ENCODE measurements at places on chromosomes 7 and 10. TPM values are rescaled to one million over a fixed set of nuclear protein-coding genes. Genes with fewer than 3 reads are reported as not detected.
A peak's percentile ranks its signal among the peaks of the same experiment; 100 is the strongest.

DNA sequence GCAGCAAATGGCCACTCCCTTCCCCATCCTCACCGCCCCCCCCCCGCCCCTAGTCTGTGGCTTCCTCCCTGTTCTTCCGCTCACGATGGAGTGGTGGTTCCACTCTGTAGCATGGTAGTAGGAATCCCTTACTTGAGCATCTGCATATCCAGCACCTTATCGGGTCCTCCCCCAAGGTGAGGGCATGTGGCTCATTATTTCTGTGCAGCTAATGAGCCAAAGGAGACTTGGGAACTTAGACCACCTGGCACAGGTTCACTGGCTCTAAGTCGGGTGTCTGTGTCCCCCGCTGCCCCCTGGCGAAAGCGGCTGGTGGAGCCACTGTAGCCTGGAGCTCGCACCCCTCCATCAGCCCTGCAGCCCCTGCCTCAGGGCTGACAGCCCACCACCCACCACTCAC is 22.8 kb upstream of the GPR26 start:
- no peaks in the 10 kb centered on the region for H3K36me3 ChIP-seq
- DNase-seq: peak; percentile 73
- no peaks in the 10 kb centered on the region for H3K27me3 ChIP-seq
- H3K27ac ChIP-seq: no peak overlapping the region
- no peak overlapping the region for H3K4me3 ChIP-seq
- H3K4me1 ChIP-seq: no peaks in the 10 kb centered on the region

Gene SFTPD
- 0.60 TPM for total RNA-seq

- no peak overlapping the region for H3K27ac ChIP-seq
- no peaks in the 10 kb centered on the region for H3K4me1 ChIP-seq
- no peak overlapping the region for H3K4me3 ChIP-seq
- H3K36me3 ChIP-seq: no peaks in the 10 kb centered on the region
- DNase-seq: no peak
Measured at GRCh38 chr7:104855861-104856260, 158.1 kb upstream of the KMT2E start.

DNA sequence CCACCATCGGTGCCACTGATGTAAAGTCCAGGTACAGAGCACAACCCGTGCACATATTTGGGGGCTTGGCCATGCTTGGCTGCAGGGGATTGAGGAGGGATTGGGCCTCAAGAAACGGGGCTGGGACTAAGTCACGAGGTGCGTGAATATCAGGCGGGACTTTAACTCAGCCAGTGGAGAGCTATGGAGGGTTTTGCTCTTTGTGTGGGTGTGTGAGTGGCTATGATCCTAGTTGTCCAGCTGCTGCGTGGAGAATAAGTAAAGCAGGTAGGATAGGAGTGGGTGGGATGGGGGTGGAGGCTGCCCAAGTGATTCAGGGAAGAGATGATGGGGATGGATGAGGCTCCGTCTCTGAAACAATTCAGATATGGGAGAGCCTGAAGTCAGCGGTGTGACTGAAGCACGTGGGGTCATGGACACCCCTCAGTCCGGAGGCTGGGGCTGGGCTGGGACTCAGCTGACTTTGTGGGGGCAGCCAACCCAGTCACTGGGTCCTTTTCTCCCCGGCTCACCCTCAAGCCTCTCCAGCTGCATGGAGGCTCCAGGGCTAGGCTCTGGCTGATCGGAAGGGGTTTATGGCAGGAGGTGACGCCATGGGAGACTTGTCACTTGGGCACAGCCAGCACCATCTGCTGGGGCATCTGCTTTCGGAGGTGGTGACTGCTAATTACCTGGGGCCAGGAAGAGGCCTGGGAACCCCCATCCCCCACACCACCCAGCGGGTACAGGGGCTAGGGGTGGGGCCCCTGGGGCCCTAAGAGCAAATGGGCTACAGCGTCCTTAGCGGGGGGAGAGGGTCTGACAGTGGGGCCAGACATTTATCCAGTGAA is 1.7 kb upstream of the LFNG start:
- H3K27me3 ChIP-seq: no peaks in the 10 kb centered on the region
- peak overlapping the region; percentile 79 for H3K27ac ChIP-seq
- no peaks in the 10 kb centered on the region for H3K36me3 ChIP-seq
- peaks cover 61% of the 10 kb centered on the region for H3K4me1 ChIP-seq
- H3K4me3 ChIP-seq: peak overlapping the region; percentile 18

- DNase-seq: no peak
- H3K4me3 ChIP-seq: no peak overlapping the region
- H3K27me3 ChIP-seq: peaks cover 24% of the 10 kb centered on the region
- peaks cover 3% of the 10 kb centered on the region for H3K4me1 ChIP-seq
Measured at GRCh38 chr7:132009778-132010177, 453.4 kb upstream of the PODXL start.

DNA sequence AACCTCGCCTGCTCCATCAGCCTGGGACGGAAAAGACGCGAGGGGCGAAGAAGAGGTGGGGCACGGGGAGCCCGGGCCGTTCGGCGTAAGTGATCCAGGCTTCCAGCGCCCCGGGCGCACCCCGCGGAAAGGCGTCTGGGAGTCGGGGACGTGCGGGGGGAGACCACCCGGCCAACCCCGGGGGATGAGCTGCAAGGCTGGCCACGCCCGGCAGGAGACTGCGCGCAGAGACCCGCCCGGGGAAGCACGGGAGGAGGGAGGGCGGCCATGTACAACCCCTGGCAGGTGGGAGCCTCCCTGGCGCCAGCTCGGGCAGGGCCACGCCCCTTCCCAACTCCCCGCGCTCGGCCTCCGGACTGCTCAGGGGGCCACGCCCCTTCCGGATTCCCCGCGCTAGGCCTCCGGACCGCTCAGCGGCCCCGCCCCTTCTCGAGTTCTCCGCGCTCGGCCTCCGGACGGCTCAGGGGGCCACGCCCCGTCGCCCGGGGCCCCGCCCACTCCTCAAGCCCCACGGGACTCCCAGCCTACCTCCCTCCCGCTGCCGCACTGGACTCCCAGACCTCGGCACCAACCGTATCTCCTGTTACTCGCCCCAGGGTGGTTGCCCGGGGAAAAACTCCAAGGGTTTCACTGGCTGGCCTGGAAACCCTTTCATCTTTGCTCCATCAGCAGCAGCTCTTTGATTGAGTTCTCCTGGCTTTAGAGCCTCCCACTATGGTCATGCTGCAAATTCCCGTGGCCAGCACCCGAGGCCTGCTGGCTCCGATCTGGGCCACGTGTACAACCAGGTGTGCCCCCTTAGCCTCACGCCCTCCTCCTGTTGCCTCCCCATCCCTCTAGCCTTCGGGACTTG is 284.4 kb downstream of the ZEB1 start:
- no peaks in the 10 kb centered on the region for H3K36me3 ChIP-seq
- peak overlapping the region; percentile 40 for H3K27ac ChIP-seq
- H3K27me3 ChIP-seq: peaks cover 2% of the 10 kb centered on the region
- peak; percentile 96 for DNase-seq

DNA sequence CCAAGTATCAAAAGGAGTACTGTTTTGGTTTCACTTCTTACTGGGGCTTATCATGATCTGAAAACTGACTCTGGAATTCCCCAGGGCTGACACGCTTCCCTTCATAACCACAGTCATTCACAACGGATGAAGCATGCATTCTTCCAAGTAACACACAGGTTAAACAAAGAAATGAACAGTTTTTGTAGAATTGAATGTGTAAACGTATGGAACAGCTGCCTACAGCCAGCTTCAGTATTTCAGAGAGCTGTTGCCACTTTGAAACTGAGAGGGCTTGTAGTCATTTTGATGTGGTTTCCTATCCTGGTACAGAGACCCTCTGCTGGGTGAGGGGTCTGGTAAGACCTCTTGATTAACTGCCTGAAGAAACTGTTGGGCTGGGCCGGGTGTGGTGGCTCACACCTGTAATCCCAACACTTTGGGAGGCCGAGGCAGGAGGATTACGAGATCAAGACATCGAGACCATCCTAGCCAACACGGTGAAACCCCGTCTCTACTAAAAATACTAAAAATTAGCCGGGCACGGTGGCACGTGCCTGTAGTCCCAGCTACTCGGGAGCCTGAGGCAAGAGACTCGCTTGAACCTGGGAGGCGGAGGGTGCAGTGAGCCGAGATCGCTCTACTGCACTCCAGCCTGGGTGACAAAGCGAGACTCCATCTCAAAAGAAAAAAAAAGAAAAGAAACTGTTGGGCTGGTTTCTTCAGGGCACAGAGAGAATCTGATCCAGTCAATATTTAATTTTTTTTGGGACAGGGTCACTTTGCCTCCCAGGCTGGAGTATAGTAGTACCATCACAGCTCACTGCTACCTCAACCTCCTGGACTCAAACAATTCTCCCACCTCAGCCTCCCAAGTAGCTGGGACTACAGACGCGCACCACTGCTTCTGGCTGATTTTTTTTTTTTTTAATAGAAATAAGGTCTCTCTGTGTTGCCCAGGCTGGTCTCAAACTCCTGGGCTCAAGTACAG is 4.7 kb downstream of the NFE2L3 start:
- H3K4me1 ChIP-seq: peaks cover 26% of the 10 kb centered on the region
- peaks cover 20% of the 10 kb centered on the region for H3K27me3 ChIP-seq
- H3K4me3 ChIP-seq: peak overlapping the region; percentile 9
- peak overlapping the region; percentile 38 for H3K27ac ChIP-seq

Gene SLC16A12
- total RNA-seq: 8.4 TPM

DNA sequence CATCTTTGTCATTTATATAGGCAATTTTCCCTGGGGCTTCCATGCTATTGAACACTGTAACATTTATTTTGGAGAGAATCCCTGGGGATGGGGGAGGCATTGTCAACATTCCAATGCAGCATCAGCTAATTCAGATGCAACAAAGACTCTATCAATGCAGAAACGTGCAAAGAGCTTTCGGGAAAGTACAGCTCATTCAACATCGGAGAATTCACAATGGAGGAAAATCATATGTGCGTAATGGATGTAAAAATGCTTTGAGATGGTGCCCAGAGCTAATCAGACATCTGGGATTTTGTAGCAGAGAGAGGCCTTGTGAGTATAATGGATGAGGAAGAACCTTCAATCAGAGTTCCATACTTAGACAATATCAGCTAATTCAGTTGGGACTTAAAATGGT is 28.3 kb upstream of the FIS1 start:
- no peak overlapping the region for H3K27ac ChIP-seq
- no peak overlapping the region for H3K4me3 ChIP-seq
- H3K36me3 ChIP-seq: no peaks in the 10 kb centered on the region
- no peak for DNase-seq
- H3K27me3 ChIP-seq: peaks cover 30% of the 10 kb centered on the region

Gene GNB2
- total RNA-seq: 251 TPM

Gene PGAM2
- 0.97 TPM for total RNA-seq

DNA sequence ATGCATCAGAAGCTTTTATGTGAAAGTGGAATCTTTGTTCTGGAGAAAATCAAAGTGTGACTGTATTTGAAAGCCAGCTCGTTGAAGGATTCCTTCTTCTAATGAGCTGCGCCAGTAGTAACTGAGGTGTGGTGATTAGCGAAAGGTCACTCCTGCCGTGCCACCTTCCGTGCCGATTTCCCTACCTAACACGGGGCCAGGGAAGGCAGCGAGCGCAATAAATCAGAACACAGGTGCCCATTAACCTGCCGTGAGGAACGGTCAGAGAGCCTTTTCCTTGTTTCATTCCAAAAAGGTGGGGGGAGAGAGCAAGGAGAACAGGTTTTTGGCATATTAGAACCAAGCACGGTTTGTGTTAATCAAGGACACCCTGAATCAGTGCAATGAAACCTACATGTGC is 258.0 kb downstream of the CELF2 start:
- H3K36me3 ChIP-seq: peaks cover 10% of the 10 kb centered on the region
- H3K27ac ChIP-seq: no peak overlapping the region
- no peak overlapping the region for H3K4me3 ChIP-seq
- H3K27me3 ChIP-seq: no peaks in the 10 kb centered on the region
- no peak for DNase-seq
